ENCODE measurements at places on chromosomes 5 and 9.

DNA sequence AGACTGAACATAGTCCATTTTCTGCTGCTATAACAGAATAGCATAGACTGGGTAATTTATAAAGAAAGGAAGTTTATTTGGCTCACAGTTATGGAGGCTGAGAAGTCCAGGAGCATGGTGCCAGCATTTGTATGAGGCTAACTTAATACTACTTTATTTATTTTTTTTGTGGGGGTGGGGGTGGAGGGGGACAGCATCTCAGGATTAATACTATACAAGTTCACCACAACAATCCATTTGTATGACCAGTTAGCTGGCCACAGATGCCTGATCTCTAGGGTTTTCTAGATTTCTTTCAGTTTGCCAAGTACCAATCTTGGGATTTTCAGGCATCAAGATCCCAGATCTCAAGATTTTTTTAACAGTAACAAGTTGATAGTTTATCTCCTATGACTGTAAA is 20.3 kb downstream of the ANGPTL2 start:
- DNase-seq: no peak

DNA sequence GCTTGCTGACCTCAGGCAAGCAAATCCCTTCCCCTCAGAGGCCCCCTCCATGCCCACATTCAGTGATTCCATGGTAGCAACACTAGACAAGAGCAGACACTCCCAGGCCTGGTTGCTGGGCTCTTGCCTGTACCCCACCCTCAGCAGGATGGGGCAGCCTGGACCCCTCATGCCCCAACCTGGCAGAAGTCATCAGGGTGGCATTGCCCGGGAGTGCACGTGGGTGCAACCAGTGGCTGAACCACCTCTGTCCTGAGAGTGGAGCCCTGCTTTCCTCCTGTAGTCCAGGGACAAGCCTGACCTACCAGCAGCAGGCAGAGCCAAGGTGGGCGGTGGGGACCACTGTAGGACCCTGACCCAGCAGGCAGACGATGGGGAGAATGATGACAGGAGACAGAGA is 65.8 kb upstream of the TBC1D2 start:
- DNase-seq: no peak

- no peak for DNase-seq
These were observed 9.9 kb downstream of the HSPA9 start for GRCh38 chr5:138565100-138565821.

- DNase-seq: no peak
These were observed 80.3 kb upstream of the RPS23 start for GRCh38 chr5:82358457-82358856.

DNA sequence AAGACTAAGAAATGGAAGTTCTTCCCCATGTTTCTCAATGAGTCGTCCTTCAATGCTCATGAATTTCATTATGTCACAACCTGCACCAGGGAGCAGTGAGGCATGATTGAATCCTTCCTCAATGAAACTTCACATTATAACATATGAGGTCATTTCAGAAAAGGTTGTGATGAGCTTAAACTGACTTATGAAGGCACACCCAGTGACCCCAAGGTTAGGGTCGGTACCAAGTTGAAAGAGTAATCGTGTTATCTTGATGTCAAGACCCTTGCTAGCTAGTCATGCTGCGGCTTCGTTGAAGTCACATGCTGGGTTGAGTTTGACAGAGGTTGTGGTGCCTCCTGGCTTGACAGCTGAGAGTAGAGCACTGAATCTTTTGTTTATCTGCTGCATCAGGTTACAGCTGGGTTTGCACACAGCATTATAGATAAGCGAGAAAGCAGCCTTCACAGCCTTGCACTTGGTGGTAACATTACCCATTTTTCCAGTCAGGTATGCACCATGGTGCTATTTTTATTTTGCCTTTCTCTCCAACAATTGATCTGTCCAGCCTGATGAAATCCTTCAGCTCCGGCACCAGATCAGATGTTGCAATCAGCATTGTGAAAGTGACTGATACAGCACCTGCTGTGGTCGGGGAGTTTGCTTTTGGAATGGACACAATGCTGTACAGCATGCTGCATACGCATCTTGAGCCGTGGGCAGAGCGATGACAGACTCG is 133.2 kb downstream of the ERCC6L2 start:
- no peak for DNase-seq

DNA sequence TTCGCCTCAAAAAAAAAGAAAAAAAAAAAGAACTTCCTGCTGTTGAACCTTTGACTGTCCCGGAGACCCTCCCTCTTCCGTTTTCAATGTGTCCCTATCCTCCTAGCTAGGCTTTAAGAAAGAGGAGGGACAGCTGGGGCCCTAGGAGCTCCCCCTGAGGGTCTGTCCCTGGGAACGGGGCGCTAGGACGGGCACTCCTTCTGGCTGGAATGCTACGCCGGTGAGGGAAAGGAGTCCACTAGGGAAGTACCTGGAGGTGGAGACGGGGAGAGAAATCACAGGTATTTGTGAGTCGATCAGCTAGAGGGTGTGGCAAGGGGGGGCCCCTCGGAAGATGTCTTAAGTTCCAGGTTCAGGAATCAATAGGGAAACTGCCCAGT is 4.6 kb downstream of the SIT1 start:
- DNase-seq: no peak

DNA sequence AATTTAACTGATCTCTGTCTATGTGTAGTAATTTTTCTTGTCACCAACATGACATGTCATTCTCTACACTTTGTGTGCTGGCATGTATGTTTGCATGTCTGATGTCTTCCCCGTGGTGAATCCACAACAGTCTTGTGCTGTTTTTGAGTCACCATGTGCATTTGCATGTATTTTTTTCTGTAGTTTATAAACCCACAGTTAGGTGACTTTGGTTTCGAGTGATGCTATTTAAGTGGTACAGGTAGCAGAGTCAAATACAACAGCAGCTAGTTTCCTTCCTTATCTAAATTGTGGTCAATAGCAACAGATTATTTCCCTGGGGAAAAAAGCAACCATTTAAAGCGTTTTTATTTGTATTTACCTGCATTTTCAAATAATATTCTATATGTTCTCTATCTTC is 89.9 kb upstream of the FSD1L start:
- DNase-seq: no peak

DNA sequence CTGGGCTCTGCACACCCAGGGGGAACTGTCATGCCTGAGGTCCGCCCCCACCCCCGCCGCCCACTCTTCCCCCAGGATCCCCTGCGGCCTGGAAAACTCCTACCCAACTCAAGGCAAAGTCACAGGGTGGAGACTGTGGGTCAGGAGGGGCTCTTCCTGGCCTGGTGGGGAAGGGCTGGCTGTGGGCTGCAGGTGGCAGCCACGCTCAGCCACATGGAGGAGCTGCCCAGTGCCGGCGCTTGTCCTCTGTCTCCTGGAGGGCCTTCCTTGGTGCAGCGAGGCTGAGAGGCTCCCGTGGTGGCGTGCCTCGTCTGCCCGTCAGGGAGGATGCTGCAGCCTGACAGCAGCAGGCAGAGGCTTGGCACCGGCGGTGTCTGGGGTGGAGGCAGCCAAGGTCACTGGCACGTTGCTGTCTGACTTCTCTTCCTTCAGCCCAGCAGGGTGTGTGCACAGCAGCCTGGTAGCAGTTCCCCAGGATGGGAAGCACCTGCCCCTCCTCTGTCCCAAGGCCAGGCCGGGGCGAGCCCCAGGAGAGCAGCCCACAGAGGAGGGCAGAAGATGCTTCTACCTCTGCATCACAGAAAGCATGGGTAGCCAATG is 78.1 kb downstream of the ADAMTS2 start:
- no peak for DNase-seq

DNA sequence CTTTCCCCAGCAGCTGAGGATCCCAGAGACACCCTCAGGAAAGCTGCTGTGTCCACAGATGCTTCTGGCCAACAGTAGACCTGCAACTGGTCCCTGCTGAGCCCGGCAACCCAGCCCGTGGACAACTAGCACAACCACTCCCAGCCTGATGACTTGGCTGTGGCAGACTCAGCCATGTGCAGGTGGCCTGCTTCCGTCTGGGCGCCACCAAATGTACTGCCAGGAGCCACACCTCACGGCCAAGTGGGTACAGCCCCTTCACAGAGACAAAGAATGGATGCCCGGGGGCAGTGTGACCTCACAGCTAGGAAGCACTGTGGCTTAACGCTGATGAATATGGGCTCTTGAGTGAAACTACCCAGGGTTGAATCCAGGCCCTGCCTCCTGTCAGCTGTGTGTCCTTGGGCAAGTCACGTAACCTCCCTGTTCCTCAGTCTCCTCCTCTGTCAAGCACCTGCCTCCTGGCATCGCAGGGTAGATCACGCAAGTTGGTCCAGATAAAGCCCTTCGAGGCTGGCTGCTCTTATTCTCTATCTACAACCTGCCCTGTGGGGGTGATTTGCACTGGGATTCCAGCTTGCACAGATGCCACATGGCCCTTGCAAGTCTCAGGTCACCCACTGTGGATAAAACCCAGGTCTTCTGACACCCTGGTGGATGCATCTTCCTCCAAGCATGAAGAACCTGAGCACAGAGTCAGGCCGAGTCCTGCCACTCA is 225.0 kb downstream of the PBX3 start:
- DNase-seq: no peak

GRCh38 chr5:40291338-40291737 is 388.4 kb upstream of the PTGER4 start:
- DNase-seq: no peak

GRCh38 chr9:135219676-135220600 is 132.5 kb downstream of the OLFM1 start:
- DNase-seq: no peak

GRCh38 chr5:137142346-137142745 is 356.8 kb downstream of the SPOCK1 start:
- DNase-seq: no peak

GRCh38 chr5:121408778-121409177 is 442.9 kb upstream of the FTMT start:
- no peak for DNase-seq

- no peak for DNase-seq
These were observed 22.0 kb upstream of the LVRN start for GRCh38 chr5:115940080-115940810.

DNA sequence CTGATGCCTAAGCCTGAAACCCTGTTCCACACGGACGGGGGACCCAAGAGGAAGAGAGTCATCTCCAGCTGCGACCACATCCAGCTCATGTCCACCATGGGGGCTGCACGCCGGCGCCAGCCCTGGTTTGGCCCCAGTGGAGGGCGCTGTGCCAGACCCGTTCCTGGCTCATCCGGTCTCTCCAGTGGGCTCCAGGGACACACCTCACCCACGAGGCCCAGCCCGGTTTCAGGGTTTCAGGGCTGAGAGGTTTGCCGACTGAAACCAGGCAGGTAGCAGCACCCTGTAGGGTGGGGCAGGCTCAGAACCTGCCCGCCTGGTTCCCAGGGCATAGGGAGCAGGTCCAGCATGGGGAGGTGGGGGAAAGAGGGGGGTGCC is 71.4 kb upstream of the STXBP1 start:
- DNase-seq: no peak

- no peak for DNase-seq
These were observed 318.4 kb upstream of the PANK3 start for GRCh38 chr5:168897387-168898122.

- no peak for DNase-seq
These were observed 7.2 kb downstream of the PDLIM4 start for GRCh38 chr5:132264546-132265335.

GRCh38 chr5:137629646-137630045 is 106.2 kb downstream of the KLHL3 start:
- no peak for DNase-seq

GRCh38 chr9:90702441-90702955 is 59.9 kb upstream of the DIRAS2 start:
- DNase-seq: no peak

DNA sequence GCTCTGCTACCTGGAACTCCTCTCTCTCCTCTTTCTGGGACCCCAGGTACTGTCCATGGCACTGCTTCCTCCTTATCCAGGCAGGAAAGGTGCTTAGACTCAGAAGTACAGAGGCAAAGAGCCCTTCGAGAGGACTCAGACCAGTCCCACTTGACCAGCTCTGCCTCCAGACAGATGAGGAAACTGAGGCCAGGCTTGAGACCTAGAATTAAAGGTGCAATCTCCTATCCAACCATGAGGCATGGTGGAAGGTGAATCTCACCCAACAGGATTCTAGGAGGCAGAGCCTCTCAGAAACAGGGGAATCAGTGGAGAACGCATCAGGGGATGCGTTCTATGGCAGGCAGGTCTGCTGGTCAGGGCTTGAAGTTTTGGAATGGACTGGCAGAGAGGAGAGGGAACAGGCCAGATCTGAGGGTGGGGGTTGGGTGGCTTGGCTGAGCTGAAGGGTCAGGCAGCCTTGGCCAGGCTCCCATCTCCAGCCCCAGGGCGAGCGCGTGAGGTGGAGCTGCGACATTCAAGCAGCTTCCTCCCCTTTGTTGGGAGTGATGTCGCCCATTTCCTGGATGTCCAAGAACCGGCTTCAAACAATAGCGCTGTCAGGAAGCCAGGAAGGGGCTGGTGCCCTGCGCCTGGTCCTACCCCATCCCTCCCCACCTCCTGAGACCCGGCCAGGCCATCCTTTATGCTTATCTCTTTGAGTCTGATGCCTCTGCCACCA is 26.2 kb downstream of the NDUFA8 start:
- DNase-seq: no peak

DNA sequence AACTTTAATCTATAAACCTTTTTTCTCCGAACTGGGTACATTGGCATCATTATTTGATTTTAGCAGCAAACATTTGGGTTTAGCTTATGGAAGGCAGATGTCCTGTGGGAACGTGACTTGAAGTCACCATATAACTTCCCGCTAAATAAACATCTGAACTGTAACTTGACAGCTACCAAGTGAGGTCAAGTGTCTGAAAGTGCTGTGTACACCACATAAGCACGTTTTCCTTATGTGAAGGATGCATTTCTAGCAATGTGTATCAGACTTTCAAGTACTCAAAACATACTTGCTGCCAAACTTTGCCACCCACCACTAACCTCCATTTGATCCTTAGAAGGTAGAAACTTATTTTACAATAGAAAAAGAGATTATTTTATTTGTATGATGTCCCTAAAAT is 35.7 kb downstream of the SLC1A3 start:
- no peak for DNase-seq

DNA sequence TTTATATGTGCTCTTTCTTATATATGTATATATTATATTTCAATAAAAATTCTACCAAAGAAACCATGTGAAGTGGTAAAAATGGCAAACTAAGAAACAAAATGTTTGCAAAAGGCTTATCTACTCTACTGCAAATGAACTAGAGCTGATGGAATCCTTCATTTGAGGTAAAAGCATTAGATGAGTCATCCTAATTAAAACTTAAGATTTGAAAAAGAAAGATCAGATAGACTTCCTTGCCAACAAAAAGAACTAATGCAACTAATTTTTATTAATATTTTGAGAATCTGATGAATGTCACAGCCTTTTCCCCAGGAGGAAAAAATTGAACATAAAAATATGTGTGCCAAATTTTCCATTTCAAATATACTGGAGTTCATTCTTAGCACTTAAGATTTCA is 84.1 kb upstream of the SLCO4C1 start:
- DNase-seq: no peak

GRCh38 chr9:110776221-110776620 is 107.6 kb downstream of the MUSK start:
- no peak for DNase-seq

- DNase-seq: no peak
These were observed 22.8 kb upstream of the FOXB2 start for GRCh38 chr9:76996700-76997099.

GRCh38 chr5:89047571-89047970 is 164.6 kb upstream of the MEF2C start:
- DNase-seq: no peak

GRCh38 chr9:130129432-130130061 is 42.7 kb upstream of the NCS1 start:
- DNase-seq: no peak

- DNase-seq: no peak
These were observed 259.8 kb downstream of the NDUFS4 start for GRCh38 chr5:53820119-53820801.

Data from activated T-helper 1 cell treated with Interleukin-2 at 50 U/mL for 16 hours (primary cell).